ENCODE measurements at places on chromosomes 2 and 18. TPM values are rescaled to one million over a fixed set of nuclear protein-coding genes. Genes with fewer than 3 reads are reported as not detected.

DNA sequence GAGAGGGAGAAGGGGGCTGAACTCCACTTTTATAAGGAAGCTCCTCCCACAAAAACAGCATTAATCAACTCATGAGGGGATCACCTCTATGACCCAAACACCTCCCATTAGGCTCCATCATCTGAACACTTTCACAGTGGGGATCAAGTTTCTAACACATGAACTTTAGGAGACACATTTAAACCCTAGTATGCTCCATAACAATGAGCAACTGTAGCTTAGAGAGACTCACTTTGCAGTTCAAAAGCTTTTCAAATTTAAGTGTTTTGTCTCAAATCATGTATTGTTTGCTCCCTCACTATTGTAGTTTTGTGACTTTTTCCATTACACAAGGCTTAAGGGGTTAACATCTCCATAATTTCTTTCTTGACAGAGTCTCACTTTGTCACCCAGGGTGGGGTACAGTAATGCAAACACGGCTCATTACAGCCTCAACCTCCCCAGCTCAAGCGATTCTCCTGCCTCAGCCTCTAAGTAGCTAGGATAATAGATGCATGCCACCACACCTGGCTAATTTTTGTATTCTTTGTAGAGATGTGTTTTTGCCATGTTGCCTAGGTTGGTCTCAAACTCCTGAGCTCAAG is 352.7 kb upstream of the CDH20 start:
- H3K27me3 ChIP-seq = no peaks in the 10 kb centered on the region
- H3K4me3 ChIP-seq = no peak overlapping the region
- H3K27ac ChIP-seq = no peak overlapping the region
- DNase-seq = no peak
- no peaks in the 10 kb centered on the region for H3K36me3 ChIP-seq
- peaks cover 11% of the 10 kb centered on the region for H3K4me1 ChIP-seq

DNA sequence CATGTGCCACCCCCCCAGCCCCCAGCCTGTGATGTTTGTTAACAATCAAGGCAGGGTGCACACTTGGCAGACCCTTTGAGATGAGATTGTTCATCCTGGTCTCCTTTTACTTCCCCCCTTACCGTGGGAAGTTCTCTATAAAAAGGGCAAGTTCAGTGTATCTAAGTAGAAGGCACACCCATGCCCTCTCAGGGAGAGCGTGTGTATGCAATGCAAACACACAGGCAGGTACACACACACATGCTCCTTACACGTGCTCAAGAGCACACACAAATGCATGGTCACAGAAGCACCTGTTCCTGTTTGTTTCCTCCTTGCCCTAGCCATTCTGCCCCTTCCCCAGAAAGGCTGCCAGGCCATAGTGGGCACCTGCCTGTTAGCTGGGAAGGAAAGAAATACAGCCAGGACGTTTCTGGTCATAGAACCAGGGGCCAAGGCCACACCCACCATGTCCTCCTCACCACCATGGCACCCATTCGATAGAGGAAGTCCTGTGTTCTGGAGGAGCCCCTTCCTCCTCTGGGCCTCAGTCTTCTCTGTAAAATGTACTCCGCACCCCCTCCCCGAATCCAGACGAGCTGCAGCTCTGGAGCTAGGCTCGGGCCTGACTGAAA is 3.1 kb downstream of the ATOH8 start:
- peaks cover 17% of the 10 kb centered on the region for H3K4me1 ChIP-seq
- H3K36me3 ChIP-seq = no peaks in the 10 kb centered on the region
- no peak overlapping the region for H3K4me3 ChIP-seq
- no peak overlapping the region for H3K27ac ChIP-seq

DNA sequence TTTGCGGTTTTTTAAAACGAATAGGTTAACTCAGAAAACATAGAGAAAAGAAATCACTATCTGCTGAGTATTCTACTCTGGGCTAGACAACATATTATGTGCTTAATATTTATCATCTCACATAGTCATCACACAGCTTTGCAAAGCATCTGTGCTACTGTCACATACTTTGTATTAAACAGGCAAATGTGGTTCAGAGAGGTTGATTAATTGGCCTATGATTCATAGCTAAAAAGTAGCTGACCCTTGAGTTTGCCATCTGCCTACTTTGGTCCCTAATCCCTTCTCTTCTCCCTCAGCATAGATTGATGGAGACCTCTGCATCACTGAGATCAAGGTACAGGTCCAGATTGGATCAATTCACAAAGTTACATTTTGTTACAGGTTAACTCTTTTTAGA is 21.4 kb downstream of the ANKRD30B start:
- no peak overlapping the region for H3K27ac ChIP-seq
- no peaks in the 10 kb centered on the region for H3K36me3 ChIP-seq
- H3K4me3 ChIP-seq = no peak overlapping the region
- H3K4me1 ChIP-seq = no peaks in the 10 kb centered on the region

DNA sequence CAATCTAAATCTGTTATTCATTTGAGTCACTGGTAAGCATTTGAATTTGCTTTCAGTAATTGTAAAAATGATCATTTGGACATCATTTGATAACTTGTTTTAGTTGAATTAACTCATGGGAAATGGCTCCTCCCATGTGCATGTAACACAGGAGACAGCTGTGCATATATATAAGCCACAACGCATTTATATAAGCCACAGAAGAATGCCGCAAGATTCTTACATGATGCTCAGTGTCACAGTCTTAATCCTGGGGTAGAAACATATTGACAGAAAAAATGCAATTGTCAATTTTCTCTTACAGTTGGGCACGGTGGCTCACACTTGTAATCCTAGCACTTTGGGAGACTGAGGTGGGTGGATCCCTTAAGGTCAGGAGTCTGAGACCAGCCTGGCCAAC is 13.3 kb upstream of the IAH1 start:
- no peak overlapping the region for H3K4me3 ChIP-seq
- H3K36me3 ChIP-seq = peaks cover 17% of the 10 kb centered on the region
- peaks cover 8% of the 10 kb centered on the region for H3K4me1 ChIP-seq
- H3K27me3 ChIP-seq = no peaks in the 10 kb centered on the region
- DNase-seq = no peak

EFEMP1 gene
- 155 TPM for total RNA-seq
